ENCODE measurements at places on chromosomes 13 and 19.

DNA sequence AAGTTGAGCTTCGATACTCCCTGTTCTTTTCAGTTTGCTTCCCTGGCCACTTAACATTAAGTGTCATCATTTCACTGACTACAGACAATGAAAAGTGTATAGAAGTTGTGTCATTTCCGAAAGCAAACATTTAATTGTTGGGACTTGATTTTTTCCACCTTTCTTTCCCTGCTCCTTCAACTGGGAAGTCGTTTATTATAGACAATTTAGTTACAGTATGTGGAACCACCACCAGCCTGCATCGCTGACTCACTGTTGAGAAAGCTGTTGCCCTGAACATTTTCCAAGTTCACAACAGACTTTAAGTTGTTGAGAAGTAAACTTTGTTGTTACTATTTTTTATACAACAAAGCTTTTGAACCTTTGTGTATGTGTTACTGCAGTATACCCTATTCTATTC lies 788.4 kb upstream of the PRR20A start:
- DNase-seq = no peak

GRCh38 chr19:11710313-11710712 lies 28.4 kb downstream of the ZNF823 start:
- no peak for DNase-seq

DNA sequence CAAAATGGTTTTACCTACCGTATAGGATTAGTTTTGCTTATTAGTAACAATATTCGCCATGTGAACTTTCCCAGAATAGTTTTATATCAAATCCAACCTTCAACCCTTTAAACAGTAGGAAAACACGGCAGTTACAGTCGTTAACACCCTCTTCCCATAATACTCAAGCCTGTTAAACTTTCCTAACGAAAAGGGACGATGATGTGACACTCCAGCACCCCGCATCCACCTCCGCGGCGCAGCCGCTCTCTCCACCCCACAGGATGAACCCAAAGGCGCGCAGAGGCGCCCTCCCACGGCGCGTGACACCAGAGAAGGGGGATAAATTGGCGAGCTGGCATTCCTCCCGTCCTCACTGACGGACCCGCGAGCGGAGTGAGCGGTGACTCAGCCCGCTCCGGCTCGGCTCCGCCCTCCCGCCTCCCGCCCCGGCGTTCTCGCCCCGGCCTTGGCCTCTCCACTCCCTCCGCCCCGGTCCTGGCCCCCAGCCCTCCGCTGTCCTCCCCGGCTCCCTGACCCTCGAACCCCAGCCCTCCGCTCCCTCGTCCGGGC lies 665 bp downstream of the TUBGCP3 start:
- DNase-seq = no peak

DNA sequence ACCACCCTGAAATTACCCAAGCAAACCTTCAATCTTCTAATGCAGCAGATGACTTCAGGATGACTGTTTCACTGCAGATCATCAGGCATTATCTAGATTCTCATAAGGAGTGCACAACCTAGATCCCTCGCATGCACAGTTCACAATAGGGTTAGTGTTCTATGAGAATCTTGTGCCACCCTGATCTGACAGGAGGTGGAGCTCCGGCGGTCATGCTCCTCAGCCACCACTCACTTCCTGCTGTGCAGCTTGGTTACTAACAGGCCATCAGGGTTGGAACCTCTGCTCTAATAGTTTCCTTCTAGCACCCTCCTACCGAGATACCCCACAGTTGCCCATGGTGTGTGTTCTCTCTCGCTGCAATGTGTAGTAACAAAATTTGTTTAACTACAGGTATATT lies 442.8 kb downstream of the FGF14 start:
- DNase-seq = no peak

GRCh38 chr19:20472854-20473253 lies 92.7 kb downstream of the ZNF737 start:
- no peak for DNase-seq

DNA sequence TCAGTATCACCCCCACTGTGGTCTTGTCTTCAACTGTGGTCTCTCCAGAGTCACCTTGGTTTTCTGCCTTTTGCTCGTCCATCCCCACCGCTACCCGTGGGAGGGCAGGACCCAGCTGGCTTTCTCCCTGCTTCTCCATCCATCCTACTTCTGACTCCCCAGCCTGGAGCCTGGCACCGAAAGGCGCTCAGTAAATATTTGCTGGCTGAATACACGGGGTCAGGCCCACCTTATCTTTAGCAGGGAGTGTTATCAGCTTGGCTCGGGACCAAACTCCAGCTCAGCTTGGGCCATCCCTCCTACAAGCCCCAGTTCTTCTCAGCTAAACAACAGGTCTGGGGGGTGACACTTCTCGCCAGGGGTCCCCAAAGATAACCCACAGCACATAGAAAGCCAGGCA lies 62.0 kb upstream of the KLF2 start:
- no peak for DNase-seq

- DNase-seq = no peak
Measured at GRCh38 chr19:27861411-27861975, 1351.5 kb downstream of the UQCRFS1 start.
